HCT116 (cell line): ENCODE measurements at places on chromosomes 6 and 20. TPM values are rescaled to one million over a fixed set of nuclear protein-coding genes. Genes with fewer than 3 reads are reported as not detected.

DNA sequence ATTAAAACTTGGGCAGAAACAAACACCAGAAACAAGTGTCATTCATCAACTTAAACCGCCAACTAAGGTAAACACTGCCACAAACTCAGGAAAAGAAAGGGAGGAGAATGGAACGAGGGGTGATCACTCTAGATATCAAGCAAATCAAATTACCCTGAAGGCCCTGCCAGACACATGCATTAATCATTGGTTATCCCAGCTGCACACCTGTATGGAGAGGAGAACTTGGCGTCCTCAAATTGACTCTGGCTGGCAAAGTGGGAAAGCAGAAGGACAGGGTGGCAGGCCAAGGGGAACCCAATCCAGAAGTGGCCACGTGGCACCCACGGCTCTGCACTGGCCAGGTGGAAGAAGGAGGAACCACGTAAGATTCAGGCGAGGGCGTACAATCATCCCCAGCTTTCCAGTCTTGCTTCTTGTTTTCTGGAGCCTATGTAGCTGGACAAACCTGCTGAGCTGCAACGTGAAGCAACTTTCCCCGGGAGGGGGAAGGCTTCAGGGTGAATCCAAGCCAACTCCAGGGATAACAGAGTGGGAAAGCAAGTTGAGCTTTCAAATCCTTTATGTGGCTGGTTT is 156.2 kb upstream of the JARID2 start:
- DNase-seq: no peak
- H3K27me3 ChIP-seq: no peaks in the 10 kb centered on the region
- no peak overlapping the region for H3K4me3 ChIP-seq
- no peaks in the 10 kb centered on the region for H3K4me1 ChIP-seq

GRCh38 chr20:3208786-3209256 is 477 bp upstream of the ITPA start:
- no peaks in the 10 kb centered on the region for H3K27me3 ChIP-seq
- H3K36me3 ChIP-seq: peaks cover 8% of the 10 kb centered on the region; the same call in 1 of the 2 replicates
- DNase-seq: no peak
- peaks cover 9% of the 10 kb centered on the region; the same call in 1 of the 2 replicates for H3K4me1 ChIP-seq
- peak overlapping the region; percentile 94 for H3K4me3 ChIP-seq

DNA sequence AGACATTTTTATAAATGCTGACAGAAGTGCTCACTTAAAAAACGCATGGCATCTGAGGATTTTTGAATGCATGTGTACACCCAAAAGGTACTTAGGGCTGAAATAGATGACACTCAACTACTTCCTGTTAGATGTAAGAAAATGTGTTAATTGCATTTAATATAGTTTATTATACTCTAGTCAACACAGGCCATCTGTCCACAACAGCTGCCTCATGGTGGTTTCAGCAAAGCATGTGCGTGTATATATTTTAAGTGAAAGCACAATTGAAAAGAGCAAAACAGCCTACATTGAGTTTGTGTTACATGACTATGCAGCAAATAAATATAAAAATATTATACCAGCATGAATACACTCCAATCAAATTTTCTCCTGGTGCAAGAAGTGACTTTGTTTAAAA is 1233.0 kb upstream of the EYS start:
- no peak overlapping the region for H3K27ac ChIP-seq
- no peak for DNase-seq

DNA sequence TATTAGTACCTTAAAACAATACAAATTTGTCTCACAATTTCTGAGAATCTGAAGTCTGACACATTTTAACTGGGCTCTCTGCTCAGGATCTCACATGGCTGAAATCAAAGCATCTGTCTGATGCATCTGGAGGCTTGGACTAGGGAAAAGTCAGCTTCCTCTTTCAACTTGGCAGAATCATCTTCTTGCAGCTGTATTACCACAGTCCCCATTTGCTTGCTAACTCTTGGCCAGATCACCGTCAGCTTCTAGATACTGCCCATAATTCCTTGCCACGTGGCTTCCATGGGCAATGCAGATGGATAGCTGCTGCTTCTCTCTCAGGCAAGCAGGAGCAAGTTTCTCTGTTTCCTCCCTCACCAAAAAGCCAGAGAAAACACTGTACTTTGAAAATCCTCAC is 1106.4 kb upstream of the CITED2 start:
- H3K4me3 ChIP-seq: no peak overlapping the region
- H3K36me3 ChIP-seq: no peaks in the 10 kb centered on the region
- no peak for DNase-seq
- H3K27ac ChIP-seq: no peak overlapping the region

GRCh38 chr6:82270881-82271635 is 23.5 kb upstream of the IBTK start:
- H3K4me3 ChIP-seq: no peak overlapping the region
- H3K36me3 ChIP-seq: no peaks in the 10 kb centered on the region
- H3K27me3 ChIP-seq: no peaks in the 10 kb centered on the region
- DNase-seq: peak; percentile 24
- no peak overlapping the region for H3K27ac ChIP-seq

- H3K27ac ChIP-seq: no peak overlapping the region
- no peaks in the 10 kb centered on the region for H3K36me3 ChIP-seq
- H3K4me1 ChIP-seq: 0 out of 2 replicates have a peak, but pooled peaks cover 2% of the 10 kb centered on the region
- no peak for DNase-seq
- no peak overlapping the region for H3K4me3 ChIP-seq
- peaks cover 2% of the 10 kb centered on the region; the same call in 1 of the 2 replicates for H3K27me3 ChIP-seq
These were observed 126.5 kb upstream of the NXT1 start for GRCh38 chr20:23223908-23224580.

PPIL4 gene
- 31.0 TPM for total RNA-seq

DNA sequence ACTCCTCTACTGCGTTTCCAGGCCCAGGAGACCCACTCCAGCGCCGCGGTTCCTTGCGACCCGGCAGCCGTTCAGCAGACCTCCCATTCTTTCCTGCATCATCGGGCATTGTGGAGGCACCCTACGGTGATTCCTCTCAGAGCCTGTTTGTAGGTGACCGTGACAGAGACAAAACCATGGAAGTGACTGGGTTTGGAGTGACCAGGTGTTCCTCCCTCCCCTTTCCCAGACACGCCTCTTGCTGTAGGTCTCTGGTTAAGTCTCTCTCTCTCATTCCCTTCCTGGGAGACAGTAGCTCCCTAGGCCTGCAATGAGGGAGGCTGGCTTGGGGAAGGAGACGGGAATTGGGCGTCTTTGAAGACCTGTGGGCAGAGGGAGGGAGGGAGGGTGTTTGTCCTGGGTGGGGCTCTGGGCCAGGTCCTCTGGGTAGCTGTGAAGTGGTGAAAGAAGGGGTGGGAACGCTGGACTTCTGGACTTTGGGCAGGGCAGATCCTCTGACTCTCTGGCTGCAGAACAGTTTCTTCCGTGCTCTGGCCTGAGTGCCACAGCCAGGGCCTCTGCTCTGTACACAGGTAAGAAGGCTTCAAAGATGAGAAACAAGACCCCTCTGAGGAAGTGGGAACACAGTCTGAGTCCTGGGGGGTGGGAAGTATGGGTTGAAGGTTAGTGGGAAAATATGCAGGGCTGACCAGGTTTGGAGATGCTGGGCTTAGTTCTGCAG is 763 bp downstream of the KLC4 start:
- H3K4me1 ChIP-seq: peaks cover 20% of the 10 kb centered on the region
- H3K36me3 ChIP-seq: peaks cover 18% of the 10 kb centered on the region; the same call in 1 of the 2 replicates
- DNase-seq: no peak
- H3K27me3 ChIP-seq: no peaks in the 10 kb centered on the region
- peak overlapping the region; percentile 89 for H3K4me3 ChIP-seq

DNA sequence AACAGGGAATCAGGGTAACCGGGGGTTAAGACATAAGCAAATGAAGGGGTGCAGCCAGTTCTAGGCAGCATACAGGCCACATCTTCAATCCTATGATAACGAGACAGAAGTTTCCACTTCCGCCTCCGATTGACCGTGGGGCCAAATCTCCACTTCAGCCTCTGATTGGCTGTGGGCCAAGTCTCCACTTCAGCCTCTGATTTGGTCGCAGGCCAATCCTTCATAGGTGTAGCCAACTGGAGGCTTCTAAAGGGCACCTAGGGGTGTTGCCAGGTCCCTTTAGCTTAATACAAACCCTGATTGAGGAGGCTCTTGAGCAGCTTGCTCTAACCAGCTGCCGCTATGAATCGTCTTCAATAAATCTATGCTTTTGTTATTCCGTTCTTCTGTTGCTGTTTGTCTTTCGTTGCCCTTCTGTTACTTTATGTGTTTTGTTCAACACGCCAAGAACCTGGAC is 2.1 kb upstream of the ERGIC3 start:
- peaks cover 9% of the 10 kb centered on the region for H3K4me1 ChIP-seq
- H3K36me3 ChIP-seq: no peaks in the 10 kb centered on the region
- H3K27ac ChIP-seq: no peak overlapping the region
- no peak for DNase-seq

PRRT1 gene
- total RNA-seq: 6.1 TPM

CCR6 gene
- total RNA-seq: not detected

DNA sequence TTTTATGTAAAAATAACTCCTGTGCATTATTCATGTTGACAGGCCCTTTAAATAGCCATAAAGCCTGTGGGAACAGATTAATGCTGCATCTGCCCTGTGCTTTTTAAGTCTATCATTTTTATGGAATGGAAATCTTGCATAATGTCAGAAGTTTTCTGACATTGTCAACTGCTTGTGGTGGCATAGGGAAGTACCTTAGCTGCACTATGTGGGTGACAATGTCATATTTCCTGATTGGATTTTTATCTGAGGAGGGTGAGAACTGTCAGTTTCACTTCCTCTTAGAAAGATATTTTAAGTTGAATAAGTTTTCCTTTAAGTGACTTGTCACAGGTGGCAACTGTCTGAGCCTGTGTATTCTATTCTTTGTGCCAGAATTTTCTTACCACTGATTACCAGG is 267.9 kb downstream of the PLCB1 start:
- H3K4me1 ChIP-seq: no peaks in the 10 kb centered on the region
- H3K36me3 ChIP-seq: no peaks in the 10 kb centered on the region
- no peak for DNase-seq

DNA sequence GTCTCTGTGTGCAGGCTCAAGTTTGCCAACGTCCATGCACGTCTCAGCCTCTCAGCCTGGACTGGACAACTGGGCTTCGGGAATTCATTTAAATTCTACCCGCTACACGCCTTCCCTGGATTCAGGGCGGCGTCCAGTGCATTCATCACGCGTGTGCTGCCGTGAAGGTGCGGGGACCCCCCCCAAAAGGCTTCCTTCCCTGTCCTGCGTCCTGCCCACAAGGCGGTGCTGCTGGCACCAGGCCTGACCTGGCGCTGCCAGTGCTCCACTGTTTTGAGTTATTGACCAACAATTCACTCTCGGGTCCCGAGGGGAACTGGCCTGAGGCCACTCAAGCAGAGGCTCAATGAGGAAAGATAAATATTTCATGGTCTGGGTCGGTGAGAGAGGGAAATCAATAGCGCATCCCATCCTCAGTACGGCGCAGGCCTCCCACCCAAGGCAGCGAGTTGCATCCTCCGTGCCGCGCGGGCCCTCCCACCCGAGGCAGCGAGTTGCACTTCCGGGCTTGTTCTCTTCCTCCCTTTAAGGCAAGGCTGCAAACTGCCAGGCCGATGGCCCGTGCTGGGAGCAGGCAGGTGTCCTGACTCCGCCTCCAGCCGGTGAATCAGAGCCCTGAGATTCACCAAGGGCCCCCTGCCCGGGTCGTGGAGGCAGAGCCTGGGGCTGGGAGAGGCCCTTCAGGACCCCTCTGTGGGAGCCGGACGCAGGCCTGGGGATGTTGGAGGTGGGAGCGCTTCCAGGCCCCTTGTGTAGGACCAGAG is 22.8 kb upstream of the BHLHE23 start:
- H3K27me3 ChIP-seq: peaks cover 6% of the 10 kb centered on the region; the same call in 1 of the 2 replicates
- H3K4me1 ChIP-seq: no peaks in the 10 kb centered on the region
- H3K27ac ChIP-seq: no peak overlapping the region
- no peak overlapping the region for H3K4me3 ChIP-seq

POM121L2 gene
- not detected for total RNA-seq

DNA sequence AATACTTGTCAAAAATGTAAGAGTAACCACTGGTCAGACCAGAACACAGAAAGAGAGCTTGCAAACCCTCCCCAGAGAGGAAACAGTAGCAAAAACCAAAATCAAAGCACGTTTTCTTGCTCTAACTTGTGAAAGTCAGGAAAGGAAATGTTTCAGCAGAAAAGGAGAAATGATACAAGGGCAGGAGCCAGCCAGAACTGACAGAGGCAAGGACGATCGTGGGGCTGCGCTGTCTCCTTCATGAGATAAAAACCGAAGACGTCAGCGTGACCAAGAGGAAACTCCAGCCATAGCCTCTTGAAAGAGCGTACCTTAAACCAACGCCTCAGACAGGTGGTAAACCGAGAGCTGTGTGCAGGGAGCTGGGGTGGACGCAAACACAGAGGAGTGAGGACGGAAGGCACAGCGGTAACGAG is 27.5 kb downstream of the LAMA5 start:
- H3K4me1 ChIP-seq: no peaks in the 10 kb centered on the region
- no peak for DNase-seq
- no peak overlapping the region for H3K4me3 ChIP-seq
- peaks cover 42% of the 10 kb centered on the region; the same call in 1 of the 2 replicates for H3K36me3 ChIP-seq
- no peaks in the 10 kb centered on the region for H3K27me3 ChIP-seq

GRCh38 chr6:116218866-116219265 is 35.0 kb downstream of the TSPYL4 start:
- DNase-seq: no peak
- H3K36me3 ChIP-seq: no peaks in the 10 kb centered on the region
- no peak overlapping the region for H3K27ac ChIP-seq
- no peaks in the 10 kb centered on the region for H3K27me3 ChIP-seq
- peaks cover 3% of the 10 kb centered on the region; the same call in 1 of the 2 replicates for H3K4me1 ChIP-seq

PDE7B gene
- total RNA-seq: 0.61 TPM

SMLR1 gene
- not detected for total RNA-seq

LST1 gene
- total RNA-seq: 0.69 TPM

- no peaks in the 10 kb centered on the region for H3K4me1 ChIP-seq
- H3K27ac ChIP-seq: no peak overlapping the region
- no peaks in the 10 kb centered on the region for H3K27me3 ChIP-seq
- no peak overlapping the region for H3K4me3 ChIP-seq
- no peak for DNase-seq
- H3K36me3 ChIP-seq: no peaks in the 10 kb centered on the region
These were observed 97.3 kb downstream of the CAP2 start for GRCh38 chr6:17490724-17491123.

GRCh38 chr6:25028328-25028727 is 92.6 kb upstream of the RIPOR2 start:
- no peak overlapping the region for H3K27ac ChIP-seq
- no peaks in the 10 kb centered on the region for H3K36me3 ChIP-seq
- no peak overlapping the region for H3K4me3 ChIP-seq
- DNase-seq: no peak
- H3K27me3 ChIP-seq: no peaks in the 10 kb centered on the region

GRCh38 chr20:44186201-44186600 is 787 bp downstream of the JPH2 start:
- DNase-seq: no peak
- no peak overlapping the region for H3K4me3 ChIP-seq
- no peaks in the 10 kb centered on the region for H3K36me3 ChIP-seq
- no peaks in the 10 kb centered on the region for H3K27me3 ChIP-seq
- H3K4me1 ChIP-seq: peaks cover 16% of the 10 kb centered on the region

KCNK15 gene
- total RNA-seq: not detected

DNA sequence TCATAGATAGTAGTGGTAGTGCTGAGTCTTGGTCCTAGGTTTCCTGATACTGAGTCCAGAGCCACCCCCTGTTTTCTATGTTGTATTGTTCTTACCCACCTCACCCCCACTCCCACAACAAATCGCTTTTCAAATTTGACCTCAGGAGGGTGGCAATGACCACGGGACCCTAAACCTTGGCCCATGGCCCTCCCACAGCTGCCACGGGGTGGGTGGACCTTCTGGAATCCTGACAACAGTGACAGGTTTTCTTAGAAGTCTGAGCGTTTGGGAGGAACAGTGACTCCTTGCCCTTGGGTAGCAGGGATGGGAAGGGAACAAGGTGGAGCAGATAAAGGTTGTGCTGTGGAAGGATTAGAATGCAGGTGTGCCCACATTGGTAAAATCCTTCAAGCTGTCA is 36.9 kb downstream of the TGM3 start:
- H3K27ac ChIP-seq: no peak overlapping the region
- no peaks in the 10 kb centered on the region for H3K4me1 ChIP-seq
- no peak for DNase-seq
- H3K36me3 ChIP-seq: no peaks in the 10 kb centered on the region
- no peak overlapping the region for H3K4me3 ChIP-seq

KIF13A gene
- total RNA-seq: 23.1 TPM

MTFR2 gene
- 13.2 TPM for total RNA-seq
